AML-193 (cell line): ENCODE measurements at places on chromosomes 11 and 22.

GRCh38 chr11:114909866-114910265, 231.5 kb downstream of the NXPE2 start:
- no peak for DNase-seq

- peak; percentile 73 for DNase-seq
These were observed 4.8 kb downstream of the SDF2L1 start for GRCh38 chr22:21646608-21647590.

DNA sequence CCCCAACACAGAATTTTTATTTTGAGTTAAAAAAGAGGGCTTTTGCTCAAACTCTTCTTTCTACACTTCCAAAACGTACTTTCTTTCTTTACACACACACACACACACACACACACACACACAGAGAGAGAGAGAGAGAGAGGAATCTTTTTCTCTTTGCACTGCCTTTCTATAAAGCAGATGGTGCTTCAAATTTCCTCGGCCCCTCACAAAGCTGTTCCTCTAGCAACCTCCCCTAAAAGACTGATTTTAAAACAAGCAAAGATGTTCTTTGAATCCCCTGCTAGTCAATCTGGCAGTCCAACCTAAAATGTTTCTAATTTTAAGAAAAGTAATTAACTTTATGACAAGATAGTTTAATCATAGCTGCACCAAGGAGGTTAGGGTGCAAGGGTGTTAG, 2.7 kb upstream of the ANO3 start:
- DNase-seq: no peak

GRCh38 chr11:95066716-95067038, at the start of gene SRSF8:
Gene SRSF8, plus strand, starts transcription at chr11:95066919. Its CDS starts 308 bp downstream, at chr11:95067227.
- DNase-seq: no peak

GRCh38 chr11:131109257-131109656, 193.0 kb upstream of the SNX19 start:
- no peak for DNase-seq

DNA sequence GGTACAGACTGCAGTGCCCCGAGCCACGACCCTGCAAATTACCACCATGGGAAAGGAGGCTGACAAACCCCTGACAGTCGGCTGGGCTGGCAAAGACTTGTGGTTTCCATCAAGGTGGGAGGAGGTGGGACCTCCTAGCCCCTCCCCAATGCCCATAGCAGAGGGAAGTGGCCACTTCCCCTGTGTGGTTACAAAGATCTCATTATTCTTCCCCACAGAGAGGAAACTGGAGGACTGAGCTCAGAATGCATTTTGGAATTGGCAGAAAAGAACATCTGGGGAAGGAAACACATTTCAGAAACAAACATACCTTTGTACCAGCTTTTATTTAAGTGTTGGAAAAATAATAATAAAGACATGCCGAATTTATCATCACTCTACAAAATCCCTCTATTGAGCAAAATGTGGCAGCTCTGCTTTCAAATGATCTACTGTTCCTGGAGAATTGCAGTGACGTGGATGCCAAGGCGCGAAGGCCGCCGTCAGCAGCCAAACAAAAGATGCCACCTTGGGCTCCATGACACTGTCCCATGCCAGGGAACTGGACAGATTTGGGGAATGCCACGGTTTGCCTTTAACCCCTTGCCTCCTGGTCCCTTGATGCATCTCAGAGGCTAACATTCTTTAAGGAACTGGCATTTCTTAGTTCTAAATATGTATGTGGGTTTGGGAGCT, 169.6 kb downstream of the CRYBB2 start:
- DNase-seq: peak; percentile 55

DNA sequence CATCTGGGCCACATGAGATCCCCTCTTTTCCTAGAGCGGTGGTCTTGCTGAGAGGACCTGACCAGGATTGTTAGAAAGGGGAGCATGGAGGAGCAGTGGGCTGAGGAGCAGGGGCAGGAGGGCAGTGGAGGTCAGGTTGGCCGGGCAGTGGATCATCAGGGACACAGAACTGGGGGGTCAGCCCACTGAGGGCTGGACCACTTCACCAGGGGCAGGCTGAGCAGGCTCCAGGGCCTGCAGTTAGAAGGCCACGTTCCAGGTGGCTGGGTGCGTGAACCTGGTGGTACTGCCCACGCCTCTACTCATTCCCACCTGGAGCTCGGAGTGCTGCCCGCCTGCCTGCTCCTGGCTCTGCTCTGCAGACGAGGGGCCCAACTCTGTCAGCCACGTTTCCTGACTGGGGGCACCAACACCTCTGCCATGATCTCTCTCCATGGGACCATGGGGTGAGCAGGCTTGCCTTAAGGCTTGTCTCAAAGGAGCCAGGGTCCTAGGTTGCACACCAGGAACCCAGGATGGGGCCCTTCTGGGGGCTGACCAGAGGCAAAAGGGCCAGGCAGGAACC, 9.7 kb downstream of the MRGPRF start:
- DNase-seq: no peak

DNA sequence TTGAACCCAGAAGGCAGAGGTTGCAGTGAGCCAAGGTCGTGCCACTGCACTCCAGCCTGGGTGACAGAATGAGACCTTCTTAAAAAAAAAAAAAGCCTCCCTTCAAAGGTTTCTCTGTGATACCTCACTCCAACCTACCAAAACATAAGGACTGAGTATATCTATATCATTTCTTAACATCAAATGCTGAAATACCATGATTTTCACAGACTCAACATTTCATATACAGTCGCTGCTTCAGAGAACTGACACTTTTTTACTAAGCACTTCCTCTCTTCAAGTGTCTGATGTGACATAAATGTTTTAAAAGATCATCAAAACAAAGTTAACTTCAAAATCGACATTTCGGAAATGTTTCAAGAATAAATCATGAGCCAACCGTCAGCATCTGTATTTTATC, 12.0 kb downstream of the PRR14L start:
- no peak for DNase-seq

DNA sequence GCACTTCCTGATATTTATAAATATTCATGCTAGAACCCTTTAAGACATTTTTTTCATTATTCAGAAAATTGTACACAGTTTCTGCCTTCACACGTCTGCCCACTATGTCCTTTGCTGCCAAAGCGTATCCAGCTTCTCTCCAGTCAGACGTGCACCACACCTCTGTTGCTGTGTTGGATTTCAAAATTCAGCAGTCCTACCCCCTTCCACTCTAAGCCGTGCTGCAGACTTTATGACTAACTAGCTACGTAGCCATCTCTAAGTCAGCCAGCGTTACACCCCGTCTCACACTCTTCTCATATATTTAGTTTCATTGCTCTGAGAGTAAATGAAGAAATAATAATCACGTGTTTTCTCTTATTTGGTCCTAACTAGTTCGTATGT, 28.2 kb upstream of the OPCML start:
- DNase-seq: no peak

DNA sequence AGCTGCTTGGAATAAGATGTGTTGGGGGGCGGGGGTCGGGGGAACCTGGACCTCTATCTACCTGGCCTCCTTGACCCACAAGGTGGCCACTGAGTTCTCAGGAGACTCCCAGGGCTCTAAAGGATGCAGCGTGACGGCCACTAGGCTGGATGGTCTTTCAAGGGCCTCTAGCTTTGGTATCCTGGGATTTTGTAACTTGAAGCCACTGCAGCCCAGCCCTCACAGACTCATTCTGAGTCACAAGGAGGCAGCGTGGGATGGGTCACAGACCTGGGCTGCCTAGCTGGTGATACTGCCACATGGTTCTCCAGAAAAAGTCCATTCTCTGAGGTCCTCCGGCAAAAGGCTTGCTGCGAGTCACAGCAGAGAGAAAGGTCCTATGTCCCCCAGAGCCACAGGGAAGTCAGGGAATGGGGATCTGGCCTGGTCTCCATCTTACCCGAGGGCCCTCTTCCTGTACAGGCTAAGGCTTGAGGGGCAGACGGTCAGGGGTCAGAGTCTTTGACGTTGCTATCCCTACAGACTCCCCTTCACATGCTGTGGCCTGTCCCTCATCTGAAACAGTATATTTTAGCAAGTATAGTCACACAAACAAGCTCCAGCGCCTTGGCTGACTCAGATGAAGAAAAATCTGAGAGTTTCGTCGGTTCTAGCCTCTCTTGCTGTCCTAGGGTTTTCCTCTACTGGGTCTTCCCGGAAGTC, 52.4 kb downstream of the KCNC1 start:
- DNase-seq: no peak

- no peak for DNase-seq
These were observed 59.7 kb upstream of the GDPD4 start for GRCh38 chr11:77361184-77361583.

DNA sequence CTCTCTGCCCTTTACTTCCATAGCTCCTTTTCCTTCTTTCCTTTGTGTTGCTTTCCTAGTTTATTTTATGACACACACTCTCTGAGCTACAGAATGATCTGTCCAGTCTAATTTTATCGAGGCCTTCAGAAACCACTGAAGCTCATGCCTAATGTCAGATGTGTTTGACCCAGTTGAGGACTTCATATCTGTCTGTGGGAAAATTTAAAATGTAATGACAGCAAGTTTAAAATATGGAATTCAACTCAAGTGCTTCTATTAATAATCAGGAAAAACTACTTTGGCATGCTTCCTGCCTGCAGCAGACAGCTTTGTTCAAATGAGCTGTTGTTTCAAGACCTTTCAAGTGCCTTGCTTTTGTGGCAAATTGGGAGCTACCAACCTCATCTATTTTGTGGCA, 261.8 kb upstream of the MTNR1B start:
- no peak for DNase-seq

DNA sequence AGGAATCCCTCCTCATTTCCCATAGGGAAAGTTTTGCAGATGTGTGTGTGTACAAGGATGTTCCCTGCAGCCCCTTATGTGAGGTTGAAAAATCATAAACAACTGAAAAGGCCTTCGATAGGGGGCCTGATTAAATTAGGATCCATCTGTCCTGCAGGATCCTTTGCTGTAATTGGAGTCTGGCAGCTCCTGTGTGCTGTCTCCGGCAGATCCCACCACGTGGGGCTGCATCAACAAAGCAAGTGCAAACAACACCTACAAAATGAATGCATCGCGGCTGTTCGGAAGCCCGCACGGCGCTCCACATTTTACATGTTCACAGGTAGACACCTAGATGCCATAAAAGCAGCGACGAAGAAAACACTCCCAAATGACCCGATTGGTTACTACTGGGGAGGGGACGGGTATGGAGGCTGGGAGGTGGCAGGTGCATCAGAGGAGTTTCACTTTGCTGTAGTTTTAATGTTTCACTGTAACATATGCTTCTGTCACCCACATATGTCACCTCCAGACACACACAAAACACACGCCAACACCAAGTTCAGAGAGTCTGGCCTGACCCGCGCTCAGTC, 52.2 kb downstream of the NFAM1 start:
- DNase-seq: no peak

DNA sequence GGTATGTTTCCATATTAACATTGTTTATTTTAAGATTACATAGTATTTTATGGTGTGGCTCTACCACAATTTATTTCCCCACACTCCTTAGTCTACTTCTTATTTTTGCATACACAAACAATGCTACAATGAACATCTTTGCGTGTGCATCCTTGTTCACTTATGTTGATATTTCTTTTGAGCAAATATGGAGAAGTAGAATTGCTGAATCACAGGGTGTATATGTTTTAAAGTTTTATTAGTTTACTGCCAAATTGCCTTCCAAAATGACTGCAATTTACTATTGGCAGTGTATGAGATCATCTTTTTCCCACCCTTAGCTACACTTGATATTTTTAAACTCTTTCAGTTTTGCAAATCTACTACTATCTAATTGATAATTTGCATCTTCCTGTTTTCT, 38.7 kb upstream of the FAR1 start:
- DNase-seq: no peak

- DNase-seq: no peak
These were observed 5.2 kb downstream of the POLD4 start for GRCh38 chr11:67347964-67348749.

- no peak for DNase-seq
These were observed 3.8 kb upstream of the PATZ1 start for GRCh38 chr22:31349960-31350359.

GRCh38 chr22:34834059-34834458, 231.9 kb upstream of the ISX start:
- DNase-seq: no peak

- peak; percentile 59 for DNase-seq
These were observed 1.2 kb downstream of the UBE2L6 start for GRCh38 chr11:57566005-57566904.

DNA sequence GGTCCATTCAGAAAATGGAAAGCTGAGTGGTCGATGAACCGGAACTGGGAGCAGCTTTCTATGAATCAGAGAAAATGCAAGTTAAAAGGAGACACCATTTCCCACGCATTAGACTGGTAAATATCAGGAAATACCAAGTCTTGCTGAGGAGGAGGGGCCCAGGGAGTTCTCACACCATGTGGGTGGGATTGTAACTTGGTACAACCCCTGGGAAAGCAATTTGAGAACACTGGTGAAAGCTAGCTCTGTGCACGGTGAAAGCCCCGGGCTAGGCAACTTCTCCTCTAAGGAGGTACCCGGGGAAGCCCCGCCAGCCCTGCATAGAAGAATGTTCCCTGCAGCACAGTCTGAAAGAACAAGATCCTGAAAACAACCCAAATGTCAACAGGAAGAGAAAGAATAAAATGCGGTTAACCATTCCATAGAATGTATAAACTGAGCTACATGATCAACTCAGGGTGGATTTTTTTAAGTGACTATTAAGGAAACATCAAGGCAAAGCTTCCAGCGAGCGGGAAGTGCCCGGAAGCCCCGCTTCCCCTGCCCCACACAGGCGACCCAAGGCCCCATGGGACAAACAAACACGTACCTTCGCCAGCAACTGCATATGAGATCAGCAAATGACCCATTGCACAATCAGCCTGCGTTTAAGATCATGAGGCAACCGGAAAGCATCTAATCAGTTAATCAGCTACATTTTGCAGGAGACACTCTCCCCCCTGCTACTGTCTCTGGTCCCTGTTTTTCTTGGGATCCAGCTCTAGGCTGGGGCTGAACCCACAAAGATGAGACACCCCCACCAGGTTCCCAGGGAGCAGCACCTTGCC, 11.3 kb downstream of the SHANK2 start:
- no peak for DNase-seq

DNA sequence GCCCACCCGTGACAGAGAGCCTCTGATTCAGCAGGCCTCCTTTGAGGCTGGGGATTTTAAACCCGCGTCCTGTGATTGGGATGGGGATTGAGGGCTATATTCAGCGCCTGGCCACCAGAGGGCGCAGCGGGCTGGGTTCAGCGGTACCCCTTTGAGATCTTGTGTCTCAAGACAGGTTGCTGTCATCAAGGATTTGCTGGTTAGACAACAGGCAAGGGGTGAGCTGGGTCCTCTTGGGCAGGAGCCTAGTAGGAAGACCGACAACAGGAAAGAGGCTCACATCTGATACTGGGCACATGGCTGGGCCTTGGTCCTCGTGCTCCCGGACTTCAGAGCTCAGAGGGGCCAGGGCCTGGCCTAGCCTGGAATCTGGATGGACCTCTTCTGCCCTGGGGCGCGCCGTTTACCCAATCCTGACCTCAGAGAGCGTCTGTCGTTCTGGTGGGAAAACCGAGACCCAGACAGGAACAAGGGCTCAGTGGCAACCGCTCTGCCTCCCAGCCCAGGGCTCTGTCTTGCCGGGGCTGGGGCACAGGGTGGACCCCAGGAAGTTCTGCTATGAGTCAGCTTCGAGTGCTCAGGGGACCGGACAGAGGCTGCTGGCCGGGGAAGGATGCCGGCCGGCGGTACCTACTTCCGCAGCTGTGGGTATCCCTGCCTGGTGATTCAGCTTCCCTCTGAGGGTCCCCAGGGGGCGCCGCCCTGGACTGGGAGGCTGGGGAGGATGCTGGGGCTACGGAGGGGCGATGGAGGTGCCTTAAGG, 929 bp upstream of the SLC35E4 start:
- peak; percentile 52 for DNase-seq

GRCh38 chr11:122044086-122044485, 71.9 kb downstream of the BLID start:
- DNase-seq: no peak

GRCh38 chr22:18066181-18066859, 11.5 kb upstream of the PEX26 start:
- DNase-seq: no peak

- no peak for DNase-seq
These were observed 172.3 kb downstream of the LDLRAD3 start for GRCh38 chr11:36116161-36116560.
